ENCODE measurements at places on chromosomes 11 and 22. TPM values are rescaled to one million over a fixed set of nuclear protein-coding genes. Genes with fewer than 3 reads are reported as not detected.

Gene CACNA1I
- 0.07 TPM for polyA plus RNA-seq

Gene PSMA1
- 134 TPM for polyA plus RNA-seq

Gene CLDN5
- polyA plus RNA-seq = 211 TPM

Gene OR52H1
- not detected for polyA plus RNA-seq

Gene VPREB1
- polyA plus RNA-seq = not detected

Gene CRYBA4
- polyA plus RNA-seq = not detected

Gene TMEM225
- not detected for polyA plus RNA-seq

Gene OR52K1
- polyA plus RNA-seq = 0.07 TPM

Gene MYO18B
- polyA plus RNA-seq = 0.16 TPM

Gene CNTN5
- 0.12 TPM for polyA plus RNA-seq

Gene PRMT3
- 10.0 TPM for polyA plus RNA-seq

Gene RPS3
- polyA plus RNA-seq = 7,073 TPM

Gene VWA5A
- 9.9 TPM for polyA plus RNA-seq

Gene C22orf23
- polyA plus RNA-seq = 0.41 TPM

Gene CNGA4
- 0.10 TPM for polyA plus RNA-seq

Gene RAB39A
- polyA plus RNA-seq = 0.90 TPM

Gene ANO9
- polyA plus RNA-seq = 0.12 TPM

Gene ENTHD1
- not detected for polyA plus RNA-seq

Gene SIRT3
- polyA plus RNA-seq = 17.4 TPM

Gene MRGPRX3
- polyA plus RNA-seq = not detected

Gene IL17REL
- polyA plus RNA-seq = 0.05 TPM

Gene KCNJ5
- polyA plus RNA-seq = 0.42 TPM

Gene MRPL11
- polyA plus RNA-seq = 41.4 TPM

Gene MCAM
- polyA plus RNA-seq = 89.9 TPM

Gene MRGPRE
- not detected for polyA plus RNA-seq

Gene INPP5J
- 0.65 TPM for polyA plus RNA-seq

Gene MMP13
- polyA plus RNA-seq = not detected

Gene LRRC56
- not detected for polyA plus RNA-seq

Gene HBG1
- not detected for polyA plus RNA-seq

Gene CHST1
- 3.4 TPM for polyA plus RNA-seq

Gene SLC25A45
- 2.7 TPM for polyA plus RNA-seq

Gene FOLR1
- 10.3 TPM for polyA plus RNA-seq

Gene UVRAG
- 10.1 TPM for polyA plus RNA-seq

Gene OR5I1
- polyA plus RNA-seq = not detected

Gene CRYBB2
- 0.08 TPM for polyA plus RNA-seq

Gene RIMBP3C
- 0.04 TPM for polyA plus RNA-seq

Gene ISX
- polyA plus RNA-seq = not detected

Gene CD3E
- 11.0 TPM for polyA plus RNA-seq

Gene MMP20
- polyA plus RNA-seq = not detected

Gene RASGRP2
- 7.0 TPM for polyA plus RNA-seq

Gene DKK3
- 43.5 TPM for polyA plus RNA-seq

Gene PTPN5
- 1.5 TPM for polyA plus RNA-seq

Gene OMP
- polyA plus RNA-seq = not detected

Gene SCUBE2
- polyA plus RNA-seq = 8.2 TPM

Gene B3GAT1
- polyA plus RNA-seq = 0.23 TPM

Data from ovary (tissue), 10 donors.